ENCODE measurements at places on chromosomes 16 and 17.

- DNase-seq = no peak
Observed at GRCh38 chr17:41687828-41688640, 651 bp upstream of the EIF1 start.

DNA sequence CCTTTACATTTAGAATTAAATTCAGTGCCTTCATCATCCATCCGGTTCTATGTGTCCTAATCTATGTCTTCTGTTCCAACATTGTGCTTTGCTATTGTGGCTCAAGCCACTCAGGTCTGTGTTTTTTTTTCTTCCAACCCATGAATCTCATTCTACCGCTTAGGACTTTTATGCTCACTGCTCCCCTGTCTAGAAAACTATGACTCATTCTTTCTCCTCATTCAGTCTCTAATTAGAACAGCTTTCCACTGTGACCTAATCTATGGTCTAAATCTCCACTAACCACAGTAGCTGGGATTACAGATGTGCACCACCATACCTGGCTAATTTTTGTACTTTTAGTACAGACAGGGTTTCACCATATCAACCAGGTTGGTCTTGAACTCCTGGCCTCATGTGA, 418.7 kb downstream of the KCNJ2 start:
- DNase-seq = no peak

DNA sequence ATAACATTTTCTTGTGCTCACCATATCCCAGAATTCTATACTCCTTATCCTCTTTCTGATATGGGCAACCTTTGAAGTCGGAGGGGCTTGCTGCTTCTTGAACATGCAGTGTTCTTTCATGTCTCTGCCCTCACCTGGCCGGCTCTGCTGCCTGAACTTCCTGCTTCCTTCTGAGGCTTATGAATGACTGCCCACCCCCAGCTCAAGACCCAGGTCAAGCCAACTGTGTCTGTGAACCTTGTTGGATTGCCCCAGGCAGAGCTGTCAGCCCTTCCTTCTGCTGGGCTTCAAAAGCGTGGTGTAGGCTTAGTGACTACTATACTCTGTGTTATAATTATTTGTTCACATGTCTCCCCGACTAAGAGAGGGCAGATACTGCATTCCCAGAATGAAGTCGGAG, 506.5 kb downstream of the HS3ST4 start:
- DNase-seq = no peak

GRCh38 chr17:48187872-48188608, 80.5 kb downstream of the SNX11 start:
- DNase-seq = no peak

GRCh38 chr17:57723427-57724025, 21.6 kb downstream of the CCDC182 start:
- no peak for DNase-seq

DNA sequence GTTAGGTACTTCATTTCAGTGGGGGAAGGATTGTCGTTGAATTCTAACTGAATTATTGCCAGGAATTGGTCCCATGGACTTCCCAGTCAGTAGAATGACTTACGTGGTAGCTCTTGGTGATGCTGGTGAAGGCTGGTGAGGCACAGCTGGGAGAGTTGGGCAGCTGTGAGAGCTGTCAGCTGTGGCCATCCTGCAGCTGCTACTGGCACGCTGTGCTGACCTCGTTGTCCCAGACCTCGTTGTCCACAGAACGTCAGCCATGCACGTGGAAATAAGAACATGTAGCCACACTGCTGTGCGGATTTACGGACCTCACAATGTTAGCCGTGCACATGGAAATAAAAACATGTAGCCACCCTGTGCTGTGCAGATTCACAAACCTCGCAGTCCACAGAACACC, 102.3 kb downstream of the NPIPB11 start:
- DNase-seq = no peak

DNA sequence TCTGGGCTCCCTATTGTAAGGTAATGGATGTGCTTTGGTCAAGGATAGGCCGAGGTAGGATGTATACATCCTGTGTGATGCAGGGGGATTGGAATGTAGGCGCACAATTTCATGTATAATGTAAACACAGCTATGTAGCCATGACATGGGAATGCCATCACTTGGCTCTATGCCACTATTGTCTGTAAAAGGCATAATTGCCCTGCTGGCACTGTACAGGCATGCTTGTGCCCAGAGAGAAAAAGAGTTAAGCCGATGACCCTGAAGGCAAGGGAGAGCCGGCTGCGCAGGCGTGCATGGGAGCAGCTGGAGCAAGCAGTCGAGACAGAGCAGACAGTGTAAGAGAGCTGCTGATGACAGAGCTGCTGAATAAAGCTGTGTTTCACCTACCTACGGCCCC, 212.5 kb upstream of the CPHXL start:
- DNase-seq = no peak

DNA sequence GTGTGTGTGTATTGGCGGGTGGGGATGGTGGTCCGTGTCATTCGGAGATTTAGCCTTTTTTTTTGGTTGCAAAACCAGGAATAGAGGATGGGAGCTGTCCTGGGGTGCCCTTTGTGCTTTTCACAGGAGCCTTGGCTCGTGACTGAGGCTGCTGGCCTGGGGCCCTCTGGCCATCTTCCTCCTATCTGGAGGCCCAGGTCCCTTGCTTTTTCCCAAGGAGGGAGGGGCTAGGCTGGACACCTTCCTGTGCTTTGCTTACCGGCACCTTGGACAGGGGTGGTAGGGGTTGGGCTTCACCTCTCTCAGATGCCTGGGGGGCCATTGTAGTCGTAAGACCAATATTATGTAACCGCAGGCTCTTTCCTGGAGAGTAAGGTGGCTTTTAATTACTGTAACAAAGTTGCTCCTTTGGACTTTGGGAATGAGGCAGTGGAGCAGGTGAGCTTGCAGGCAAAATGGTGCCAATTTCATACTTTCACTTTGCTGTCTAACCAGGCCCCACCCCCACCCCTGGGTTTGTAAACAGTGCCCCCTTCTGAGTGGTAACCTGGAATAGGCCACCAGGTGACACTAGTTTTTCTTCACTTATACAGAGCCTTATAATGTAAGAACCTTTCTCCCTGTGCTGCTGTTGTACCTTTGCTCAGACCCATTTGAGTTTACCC, 1.2 kb downstream of the DYNLL2 start:
- DNase-seq = no peak
